ENCODE measurements at places on chromosomes 5 and 9.

GRCh38 chr5:11617080-11617479 is 287.2 kb downstream of the CTNND2 start:
- DNase-seq: no peak

- DNase-seq: no peak
These were observed 20.2 kb upstream of the CCDC192 start for GRCh38 chr5:127683008-127683407.

- no peak for DNase-seq
These were observed 420.1 kb upstream of the PAPPA start for GRCh38 chr9:115733318-115734110.

- no peak for DNase-seq
These were observed 24.2 kb downstream of the LIFR start for GRCh38 chr5:38532165-38532669.

- no peak for DNase-seq
These were observed 328.2 kb downstream of the BNC2 start for GRCh38 chr9:16542290-16542689.

DNA sequence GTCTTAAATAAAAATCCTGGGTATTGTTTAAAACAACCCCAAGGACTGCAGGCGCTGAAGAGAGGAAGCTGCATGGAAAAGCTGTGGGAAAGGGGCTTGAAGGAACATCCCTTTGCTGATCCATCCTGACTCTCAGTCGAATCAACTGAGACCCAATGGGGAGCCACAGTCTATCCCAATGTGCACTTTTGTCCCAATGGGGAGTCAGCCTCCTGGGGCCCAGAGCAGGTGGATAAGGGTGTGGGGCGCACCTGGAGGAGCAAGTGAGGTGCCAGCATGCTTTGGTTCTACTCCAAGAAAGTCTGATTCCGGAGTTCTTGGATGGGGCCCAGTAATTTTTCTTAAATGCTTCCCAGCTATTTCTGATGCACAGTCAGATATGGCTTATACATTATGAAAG is 118.1 kb downstream of the COL23A1 start:
- no peak for DNase-seq

DNA sequence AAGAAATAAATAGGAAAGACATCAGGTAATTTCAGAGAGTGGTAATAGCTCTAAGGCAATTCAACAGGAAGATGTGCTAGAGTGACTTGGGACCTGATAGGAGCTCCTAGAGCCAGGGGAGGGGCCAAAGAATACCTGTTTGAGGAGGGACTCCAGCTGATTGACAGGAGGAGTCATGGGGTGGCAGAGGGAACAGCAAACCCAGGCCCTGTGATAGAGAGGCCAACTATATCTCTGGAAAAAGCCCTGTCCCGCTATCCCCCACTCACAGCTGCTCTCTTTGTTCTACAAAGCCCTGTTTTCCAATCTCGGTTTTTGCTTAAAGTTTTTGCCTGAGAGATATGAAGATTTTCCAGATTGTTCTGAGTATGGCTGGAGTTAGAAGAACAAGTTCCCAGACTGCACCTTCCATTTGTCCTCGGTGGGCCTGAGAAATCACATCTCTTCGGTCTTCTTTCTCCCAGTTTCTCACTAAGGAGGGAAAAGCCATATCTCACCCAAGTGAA is 9.0 kb upstream of the NSD1 start:
- no peak for DNase-seq

DNA sequence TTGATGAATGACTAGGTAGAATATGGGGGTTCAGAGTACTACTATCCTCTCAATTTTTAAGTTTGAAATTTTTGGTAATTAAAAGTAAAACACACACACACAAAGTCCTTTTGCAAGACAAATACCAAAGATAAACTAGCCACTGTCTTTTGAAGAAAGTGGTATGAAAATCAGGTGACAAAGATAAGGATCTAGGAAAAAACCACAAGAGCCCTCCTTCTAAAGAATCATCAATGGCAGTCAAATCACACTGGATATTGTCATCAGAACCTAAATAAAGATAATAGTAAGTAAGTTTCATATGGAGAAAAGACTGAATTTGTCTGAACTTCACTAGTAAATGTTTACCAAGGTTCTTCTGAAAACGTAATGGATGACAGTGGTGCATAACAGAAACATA is 30.5 kb upstream of the HK3 start:
- no peak for DNase-seq

GRCh38 chr5:154311362-154311761 is 120.8 kb downstream of the GALNT10 start:
- no peak for DNase-seq

DNA sequence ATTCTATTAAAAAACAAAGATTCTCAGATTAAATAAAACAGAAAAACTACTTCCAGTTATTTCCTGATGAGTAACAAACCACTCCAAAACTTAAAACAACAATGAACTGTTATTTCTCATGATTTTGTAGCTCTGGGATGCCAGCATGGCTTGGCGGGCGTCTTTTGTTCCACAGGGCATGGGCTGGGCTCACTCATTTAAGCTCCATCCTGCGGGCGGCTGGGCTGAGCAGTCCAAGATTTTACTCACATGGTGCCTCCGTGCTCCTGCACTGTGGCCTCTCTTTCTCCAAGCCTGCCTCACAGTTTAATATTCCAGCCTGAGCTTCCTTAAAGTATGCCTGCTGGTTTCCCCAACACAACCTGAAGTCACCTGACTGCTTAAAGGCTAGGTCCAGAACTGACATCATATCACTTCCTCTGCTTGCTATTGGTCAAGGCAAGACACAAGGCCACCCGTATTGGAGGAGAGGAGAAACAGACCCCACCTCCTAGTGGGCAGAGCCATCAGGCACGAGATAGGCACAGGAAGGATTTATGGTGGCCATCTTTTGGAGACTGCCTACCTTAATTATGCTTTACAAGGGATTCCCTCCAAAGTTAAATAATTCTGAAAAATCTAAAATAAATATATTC is 41.6 kb upstream of the ZBTB43 start:
- DNase-seq: no peak

- no peak for DNase-seq
These were observed 52.9 kb downstream of the TMC1 start for GRCh38 chr9:72574156-72574810.

DNA sequence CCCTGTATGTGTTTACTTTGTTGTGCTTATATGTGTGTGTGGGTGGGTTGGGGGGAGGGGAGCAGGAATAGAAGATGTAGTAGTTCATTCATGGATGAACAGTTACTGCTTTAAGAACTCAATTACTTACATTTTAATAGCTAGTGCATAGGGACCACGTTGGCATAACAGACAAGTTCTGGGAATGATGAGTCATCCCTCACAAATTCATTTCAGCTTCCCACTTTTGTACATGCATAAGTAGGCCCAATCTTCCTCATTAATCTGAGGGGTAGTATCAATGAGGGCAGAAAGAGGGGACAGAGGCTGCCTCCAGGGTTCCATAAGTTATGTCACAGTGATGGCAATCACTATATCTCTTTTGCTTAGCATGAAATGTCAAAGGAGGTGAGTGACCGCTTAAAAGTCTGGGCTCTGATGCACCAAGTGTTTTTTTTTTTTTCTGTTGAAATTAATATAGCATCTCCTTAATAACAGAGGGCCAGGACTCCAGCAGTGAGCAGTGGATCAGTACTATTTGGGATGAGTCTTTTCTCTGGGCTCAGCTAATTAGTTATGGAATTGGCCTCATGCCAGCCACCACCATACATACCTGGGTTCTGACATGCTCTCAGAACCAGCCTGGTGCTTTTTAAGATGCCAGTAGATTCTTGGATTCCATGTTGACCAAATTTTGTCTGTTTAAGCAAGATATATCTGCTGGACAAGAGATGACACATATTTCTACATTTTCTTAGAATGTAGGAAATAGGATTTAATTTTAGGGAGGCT is 37.1 kb downstream of the PRDM6 start:
- DNase-seq: no peak

GRCh38 chr5:1544294-1544961 is 20.7 kb upstream of the LPCAT1 start:
- DNase-seq: no peak

DNA sequence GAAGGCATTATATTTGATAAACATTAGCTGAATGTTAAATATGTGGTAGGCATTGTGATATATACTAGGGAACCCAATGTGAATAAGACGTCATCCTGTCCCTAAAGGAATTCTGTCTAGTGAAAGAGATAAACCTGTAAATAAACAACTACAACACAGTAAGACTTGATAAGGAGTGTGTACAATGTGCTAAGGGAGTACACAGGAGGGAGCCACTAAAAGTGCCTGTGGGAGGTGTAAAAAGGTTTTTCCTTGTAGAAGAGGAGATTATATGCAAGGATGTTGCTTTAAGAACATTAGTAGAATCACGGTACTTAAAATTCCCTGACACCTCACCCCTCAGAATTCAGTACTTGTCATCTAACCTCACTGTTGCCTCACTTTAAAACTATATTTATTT is 91.7 kb downstream of the KIAA0825 start:
- DNase-seq: no peak

DNA sequence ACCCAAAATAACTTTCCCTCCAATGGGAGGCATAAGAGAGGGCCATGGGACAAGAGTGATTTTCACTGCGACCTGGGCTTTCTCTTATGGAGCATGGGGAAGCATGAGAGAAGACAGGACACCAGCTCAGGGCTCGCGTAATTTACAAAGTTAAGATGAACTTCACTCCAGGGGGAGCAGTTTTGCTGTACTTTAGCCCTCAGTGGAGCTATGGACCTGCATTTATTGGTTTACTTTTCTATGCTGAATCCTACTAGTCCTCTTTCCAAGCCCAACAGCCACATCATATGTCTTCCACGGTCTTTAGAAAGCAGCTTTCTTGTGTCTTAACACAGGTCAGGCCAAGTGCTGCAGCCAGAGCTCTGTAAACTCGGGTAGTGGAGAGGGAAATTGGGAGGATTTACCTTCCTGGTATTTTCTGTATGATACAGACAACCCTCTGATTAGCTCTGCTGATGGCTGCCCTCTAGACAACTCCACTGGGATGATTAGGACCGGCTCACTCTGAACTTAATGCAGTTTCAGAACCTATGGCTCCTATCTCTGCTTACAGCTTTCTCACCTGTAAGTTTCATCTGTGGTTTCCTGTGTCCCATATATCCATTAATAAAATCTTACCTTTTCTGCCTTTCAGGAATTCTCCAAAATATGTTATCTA is 581.0 kb upstream of the RORB start:
- no peak for DNase-seq

GRCh38 chr9:121930956-121931355 is 162.2 kb downstream of the TTLL11 start:
- DNase-seq: no peak

- no peak for DNase-seq
These were observed 1970.4 kb upstream of the WWC1 start for GRCh38 chr5:166320920-166321480.

DNA sequence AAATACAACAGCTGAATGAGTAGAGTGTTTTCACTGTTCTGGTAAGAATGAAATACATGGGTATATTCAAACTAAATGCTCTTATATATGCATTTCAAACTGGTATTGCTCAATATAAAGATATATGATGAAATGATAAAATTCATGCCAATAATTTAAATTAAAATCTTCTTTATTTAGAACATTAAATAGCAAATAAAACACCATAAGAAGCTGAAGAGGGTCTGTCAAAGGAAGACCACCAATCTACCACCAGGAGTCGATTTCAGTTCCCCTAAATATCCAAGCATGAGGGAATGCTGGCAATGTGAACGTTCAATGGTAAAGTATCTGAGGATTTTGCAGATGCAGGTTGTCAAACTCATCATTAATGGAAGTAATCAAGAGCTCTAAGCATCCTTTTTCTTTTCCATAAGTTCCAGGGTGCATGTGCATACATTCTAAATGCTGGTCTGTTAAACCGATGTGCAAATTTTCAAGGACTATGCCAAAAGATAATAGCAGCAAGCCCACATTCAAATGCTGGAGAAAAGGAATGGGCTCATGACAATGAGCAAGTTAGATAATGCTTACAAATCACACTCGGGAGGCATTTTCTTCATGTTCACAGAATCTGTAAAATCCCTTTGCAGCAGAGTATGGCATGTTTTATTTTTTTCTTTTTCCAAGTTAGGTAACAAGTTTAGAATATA is 118.8 kb upstream of the MTAP start:
- no peak for DNase-seq

DNA sequence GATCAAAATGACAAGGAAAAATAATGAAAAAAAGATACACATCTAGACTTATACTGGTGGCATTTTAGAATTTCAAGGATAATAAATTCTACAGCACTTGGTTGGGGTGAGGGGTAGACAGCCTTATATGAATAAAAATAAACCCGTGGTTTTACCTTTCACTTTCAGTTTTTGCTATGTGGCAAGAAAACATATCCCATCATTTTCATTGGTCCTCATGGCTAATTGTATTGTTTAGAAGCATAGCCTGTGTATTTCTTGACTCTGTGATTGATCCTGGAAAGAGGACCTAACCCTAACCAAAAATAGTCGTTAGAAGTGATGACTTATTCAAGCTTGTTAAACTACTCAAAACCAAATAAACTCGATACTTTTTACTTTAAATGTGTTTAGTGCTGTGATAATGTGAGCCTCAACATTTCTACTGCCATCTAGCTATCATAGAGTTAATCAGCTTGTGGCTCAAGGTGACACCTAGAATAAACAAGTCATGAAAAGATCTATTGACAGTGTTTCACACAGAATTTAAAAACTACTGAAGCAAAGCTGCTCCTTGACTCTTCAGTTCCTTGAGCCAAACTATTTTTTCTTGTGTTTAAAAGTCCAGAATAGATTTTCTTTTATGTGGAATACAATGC is 153.3 kb upstream of the IZUMO3 start:
- DNase-seq: no peak

- no peak for DNase-seq
These were observed 11.7 kb upstream of the EXOSC2 start for GRCh38 chr9:130681769-130682420.

Measured in GF-D8 (cell line).